ENCODE measurements at places on chromosomes 6 and 20.

DNA sequence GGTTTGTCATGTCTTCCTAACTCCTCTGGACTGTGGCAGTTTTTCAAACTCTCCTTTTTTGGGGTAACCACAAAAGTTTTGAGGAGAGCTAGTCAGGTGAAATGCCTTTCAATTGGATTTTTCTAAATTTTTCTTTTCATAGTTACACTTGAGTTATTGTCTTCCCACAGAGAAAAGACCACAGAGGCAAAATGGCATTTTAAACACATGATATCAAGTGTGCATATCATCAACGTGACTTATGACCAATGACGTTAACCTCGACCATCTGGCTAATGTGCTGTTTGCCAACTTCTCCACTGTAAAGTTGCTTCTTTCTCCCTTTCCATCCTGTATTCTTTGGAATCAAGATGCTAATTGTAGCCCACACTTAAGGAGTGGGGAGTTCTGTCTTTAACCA, 41.3 kb upstream of the SNAP25 start:
- peaks cover 3% of the 10 kb centered on the region for H3K4me1 ChIP-seq
- H3K4me3 ChIP-seq, result no peak overlapping the region
- H3K27me3 ChIP-seq, result peaks cover 6% of the 10 kb centered on the region

- H3K27me3 ChIP-seq, result no peaks in the 10 kb centered on the region
- H3K36me3 ChIP-seq, result no peaks in the 10 kb centered on the region
- H3K4me1 ChIP-seq, result no peaks in the 10 kb centered on the region
- no peak overlapping the region for H3K27ac ChIP-seq
- no peak overlapping the region for H3K4me3 ChIP-seq
- no peak for DNase-seq
These were observed 186.5 kb upstream of the QKI start for GRCh38 chr6:163228041-163228440.

- no peak overlapping the region for H3K4me3 ChIP-seq
- H3K27ac ChIP-seq, result no peak overlapping the region
- no peaks in the 10 kb centered on the region for H3K27me3 ChIP-seq
- no peaks in the 10 kb centered on the region for H3K4me1 ChIP-seq
- no peaks in the 10 kb centered on the region for H3K36me3 ChIP-seq
These were observed 256.6 kb upstream of the EPHA7 start for GRCh38 chr6:93675856-93676417.

DNA sequence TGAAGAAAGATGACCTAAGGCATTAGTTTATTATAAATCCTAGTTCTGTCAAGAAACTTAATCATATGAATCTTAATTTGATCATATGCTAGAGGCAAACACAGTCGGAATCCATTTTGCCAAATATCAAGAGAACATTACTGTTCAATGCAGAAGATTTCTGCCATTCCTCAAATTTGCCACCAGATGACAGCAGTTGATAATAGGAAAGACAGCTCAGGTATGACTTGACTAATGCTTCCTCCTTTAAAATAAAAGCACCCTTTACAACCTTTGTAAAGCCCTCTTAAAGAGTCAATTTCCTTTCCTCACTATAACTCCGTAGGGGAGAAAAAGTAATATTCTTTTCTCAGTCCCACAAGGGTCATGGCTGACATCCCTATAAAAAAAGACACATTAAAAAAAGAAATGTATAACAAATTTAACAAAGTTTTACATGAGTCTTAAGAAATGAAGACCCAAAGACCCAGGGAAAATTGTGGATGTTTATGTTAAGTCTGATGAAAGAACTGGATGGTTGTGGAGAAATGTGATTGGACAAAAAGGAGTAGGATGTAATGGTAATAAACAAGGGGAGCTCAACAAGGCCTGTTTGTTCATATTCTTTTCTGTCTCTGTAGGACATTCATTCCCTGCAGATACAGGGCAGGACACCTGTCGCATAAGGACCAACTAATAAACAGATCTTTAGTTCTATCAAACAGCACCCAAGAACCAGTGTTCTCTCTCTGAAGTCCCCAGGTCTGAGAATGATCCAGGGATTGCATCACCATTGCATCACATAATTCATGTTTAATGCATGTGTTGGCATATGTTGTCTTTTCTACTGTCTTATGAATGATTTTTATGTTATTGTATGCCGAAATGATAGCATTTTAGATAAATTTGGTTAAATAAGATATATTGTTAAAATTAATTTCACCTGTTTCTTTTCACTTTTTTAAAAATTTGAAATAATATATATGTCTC, 23.0 kb upstream of the IL17A start:
- no peak overlapping the region for H3K27ac ChIP-seq
- no peak for DNase-seq
- no peaks in the 10 kb centered on the region for H3K4me1 ChIP-seq

Data from suprapubic skin (tissue), 4 donors.